Pancreas (tissue), 10 donors: ENCODE measurements at places on chromosomes 4 and X. TPM values are rescaled to one million over a fixed set of nuclear protein-coding genes. Genes with fewer than 3 reads are reported as not detected.

The RAP2C gene
- 7.7 TPM for polyA plus RNA-seq

The XG gene
- polyA plus RNA-seq, result 0.38 TPM

The CXorf49 gene
- not detected for polyA plus RNA-seq

The DNAAF6 gene
- polyA plus RNA-seq, result not detected

The SORBS2 gene
- 74.9 TPM for polyA plus RNA-seq

The NUP62CL gene
- polyA plus RNA-seq, result 2.7 TPM

The RNF150 gene
- 0.53 TPM for polyA plus RNA-seq

The TEX13B gene
- not detected for polyA plus RNA-seq

The TRIM60 gene
- polyA plus RNA-seq, result not detected

The MAP9 gene
- 4.9 TPM for polyA plus RNA-seq

The ASB9 gene
- 41.7 TPM for polyA plus RNA-seq

The FAM47A gene
- polyA plus RNA-seq, result not detected

The SUPT20HL1 gene
- not detected for polyA plus RNA-seq

The PSAPL1 gene
- not detected for polyA plus RNA-seq

The UGT2B7 gene
- 3.1 TPM for polyA plus RNA-seq

The SLC26A1 gene
- polyA plus RNA-seq, result 1.6 TPM

The SNCA gene
- 5.6 TPM for polyA plus RNA-seq

The SPIN2A gene
- polyA plus RNA-seq, result 0.70 TPM

The UGT2A1 gene
- polyA plus RNA-seq, result not detected

The TEX13C gene
- not detected for polyA plus RNA-seq

The IGSF1 gene
- 0.38 TPM for polyA plus RNA-seq

The GABRB1 gene
- 0.16 TPM for polyA plus RNA-seq

The CFP gene
- polyA plus RNA-seq, result 4.1 TPM

The CDKL5 gene
- polyA plus RNA-seq, result 0.76 TPM

The BEX5 gene
- 35.8 TPM for polyA plus RNA-seq

The GPR50 gene
- not detected for polyA plus RNA-seq

The RPS6KA3 gene
- 4.8 TPM for polyA plus RNA-seq

The MXD4 gene
- 29.6 TPM for polyA plus RNA-seq

The CLTRN gene
- polyA plus RNA-seq, result 14.6 TPM

The DIPK2B gene
- 23.8 TPM for polyA plus RNA-seq

The CCKAR gene
- polyA plus RNA-seq, result not detected

The TMPRSS11A gene
- polyA plus RNA-seq, result not detected

The PNMA6F gene
- polyA plus RNA-seq, result not detected

The RGS12 gene
- polyA plus RNA-seq, result 21.3 TPM

The ZNF732 gene
- 0.08 TPM for polyA plus RNA-seq

The POU3F4 gene
- not detected for polyA plus RNA-seq

The POF1B gene
- polyA plus RNA-seq, result 3.5 TPM

The ABCD1 gene
- polyA plus RNA-seq, result 6.7 TPM

The HSD17B13 gene
- polyA plus RNA-seq, result 0.84 TPM

The F8A1 gene
- 19.9 TPM for polyA plus RNA-seq

The SAGE1 gene
- polyA plus RNA-seq, result not detected

The CXCL3 gene
- polyA plus RNA-seq, result 2.5 TPM

The NDST3 gene
- polyA plus RNA-seq, result not detected

The ZRSR2 gene
- 15.2 TPM for polyA plus RNA-seq

The GJB1 gene
- polyA plus RNA-seq, result 40.1 TPM

The FAM3A gene
- 70.7 TPM for polyA plus RNA-seq

The REPS2 gene
- polyA plus RNA-seq, result 7.1 TPM

The SCML2 gene
- polyA plus RNA-seq, result 1.3 TPM

The SMPX gene
- not detected for polyA plus RNA-seq

The TXK gene
- polyA plus RNA-seq, result 0.46 TPM

The BRS3 gene
- polyA plus RNA-seq, result 0.21 TPM

The CT47A7 gene
- polyA plus RNA-seq, result not detected

The P2RY4 gene
- polyA plus RNA-seq, result 0.09 TPM
